ENCODE measurements at places on chromosomes 2 and 18. TPM values are rescaled to one million over a fixed set of nuclear protein-coding genes. Genes with fewer than 3 reads are reported as not detected.

The LINC00305 gene
- total RNA-seq: not detected

The GDF7 gene
- under 0.01 TPM for total RNA-seq

The CPLX4 gene
- not detected for total RNA-seq

The MRO gene
- 0.09 TPM for total RNA-seq

The MAP2 gene
- 0.60 TPM for total RNA-seq

The RAX gene
- total RNA-seq: not detected

The MROH2A gene
- not detected for total RNA-seq

The CYP27A1 gene
- total RNA-seq: 36.0 TPM

The ICA1L gene
- total RNA-seq: 2.6 TPM

The FAM237A gene
- total RNA-seq: not detected

The MSTN gene
- 0.16 TPM for total RNA-seq

The CWC22 gene
- 13.3 TPM for total RNA-seq

The EML6 gene
- 0.17 TPM for total RNA-seq

The SFT2D3 gene
- total RNA-seq: 3.9 TPM

The GKN2 gene
- not detected for total RNA-seq

The DSG2 gene
- total RNA-seq: 2.2 TPM

The SLC9A4 gene
- not detected for total RNA-seq
